CD4-positive, alpha-beta memory T cell (primary cell): ENCODE measurements at places on chromosomes 7 and 10.
A peak's percentile ranks its signal among the peaks of the same experiment; 100 is the strongest.

DNA sequence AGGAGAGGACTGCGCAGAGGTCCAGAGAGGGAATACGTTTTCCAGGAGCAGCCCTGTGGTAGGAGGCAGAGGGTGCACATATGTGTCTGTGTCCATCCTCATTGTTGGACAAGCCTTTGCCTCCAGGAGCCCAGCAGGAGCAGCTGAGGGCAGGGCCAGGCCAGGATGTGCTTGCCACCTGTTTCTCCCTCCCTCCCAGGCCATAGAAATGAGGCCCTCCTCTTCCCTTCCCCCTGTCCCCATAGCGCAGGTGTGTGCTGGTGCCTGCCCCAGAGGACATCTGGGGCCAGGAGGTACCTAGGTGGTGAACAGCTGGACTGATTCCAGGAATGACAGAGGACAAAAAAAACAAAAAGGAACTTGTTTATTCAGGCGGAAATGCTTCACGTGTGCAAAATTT, 10.5 kb upstream of the CXCL12 start:
- no peaks in the 10 kb centered on the region for H3K27me3 ChIP-seq
- no peak overlapping the region for H3K27ac ChIP-seq
- no peak overlapping the region for H3K4me3 ChIP-seq
- H3K36me3 ChIP-seq, result no peaks in the 10 kb centered on the region

DNA sequence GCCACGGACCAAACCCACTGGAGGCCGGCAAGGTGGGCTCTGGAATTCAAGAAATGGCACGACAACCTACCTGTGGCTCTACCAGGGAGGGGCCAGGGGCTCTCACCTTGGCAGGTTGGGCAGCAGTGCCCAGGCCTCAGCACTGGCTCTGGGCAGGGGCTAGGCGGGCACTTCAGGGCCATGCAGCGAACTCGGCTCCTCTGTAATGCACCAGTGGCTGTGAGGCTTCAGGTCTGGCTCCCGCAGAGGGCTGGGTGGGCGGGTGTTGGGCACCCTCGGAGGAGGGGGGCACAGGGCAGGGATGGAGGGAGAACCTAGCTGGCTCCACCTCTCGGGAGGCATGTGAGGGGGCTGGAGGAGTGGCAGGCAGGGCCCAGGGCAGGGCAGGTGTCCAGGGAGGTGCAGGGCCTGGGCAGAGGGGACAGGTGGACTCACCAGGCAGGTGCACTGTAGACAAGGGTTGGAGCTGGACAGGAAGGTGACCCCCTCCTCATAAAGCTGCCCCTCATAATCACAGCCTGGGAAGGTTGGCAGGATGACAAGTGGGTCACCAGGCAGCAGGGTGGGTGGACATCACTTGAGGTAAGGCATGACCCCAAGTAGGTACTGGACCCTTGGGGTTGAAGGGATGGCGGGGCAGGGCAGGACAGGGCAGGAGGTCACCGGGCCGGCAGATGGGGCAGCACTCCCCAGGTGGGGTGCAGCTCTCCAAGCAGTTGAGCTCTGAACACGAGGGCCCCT, 6.7 kb downstream of the KCP start:
- H3K4me3 ChIP-seq, result no peak overlapping the region
- H3K27ac ChIP-seq, result no peak overlapping the region
- H3K4me1 ChIP-seq, result no peaks in the 10 kb centered on the region
- H3K27me3 ChIP-seq, result no peaks in the 10 kb centered on the region
- no peak for DNase-seq

- no peak overlapping the region for H3K4me3 ChIP-seq
- no peaks in the 10 kb centered on the region for H3K4me1 ChIP-seq
- peaks cover 6% of the 10 kb centered on the region for H3K27me3 ChIP-seq
- H3K36me3 ChIP-seq, result no peaks in the 10 kb centered on the region
- no peak for DNase-seq
These were observed 44.8 kb downstream of the EGFR start for GRCh38 chr7:55063633-55064032.

- no peak overlapping the region for H3K27ac ChIP-seq
- H3K4me1 ChIP-seq, result no peaks in the 10 kb centered on the region
- DNase-seq, result no peak
- H3K4me3 ChIP-seq, result no peak overlapping the region
These were observed 133.1 kb upstream of the AGK start for GRCh38 chr7:141418066-141418465.

DNA sequence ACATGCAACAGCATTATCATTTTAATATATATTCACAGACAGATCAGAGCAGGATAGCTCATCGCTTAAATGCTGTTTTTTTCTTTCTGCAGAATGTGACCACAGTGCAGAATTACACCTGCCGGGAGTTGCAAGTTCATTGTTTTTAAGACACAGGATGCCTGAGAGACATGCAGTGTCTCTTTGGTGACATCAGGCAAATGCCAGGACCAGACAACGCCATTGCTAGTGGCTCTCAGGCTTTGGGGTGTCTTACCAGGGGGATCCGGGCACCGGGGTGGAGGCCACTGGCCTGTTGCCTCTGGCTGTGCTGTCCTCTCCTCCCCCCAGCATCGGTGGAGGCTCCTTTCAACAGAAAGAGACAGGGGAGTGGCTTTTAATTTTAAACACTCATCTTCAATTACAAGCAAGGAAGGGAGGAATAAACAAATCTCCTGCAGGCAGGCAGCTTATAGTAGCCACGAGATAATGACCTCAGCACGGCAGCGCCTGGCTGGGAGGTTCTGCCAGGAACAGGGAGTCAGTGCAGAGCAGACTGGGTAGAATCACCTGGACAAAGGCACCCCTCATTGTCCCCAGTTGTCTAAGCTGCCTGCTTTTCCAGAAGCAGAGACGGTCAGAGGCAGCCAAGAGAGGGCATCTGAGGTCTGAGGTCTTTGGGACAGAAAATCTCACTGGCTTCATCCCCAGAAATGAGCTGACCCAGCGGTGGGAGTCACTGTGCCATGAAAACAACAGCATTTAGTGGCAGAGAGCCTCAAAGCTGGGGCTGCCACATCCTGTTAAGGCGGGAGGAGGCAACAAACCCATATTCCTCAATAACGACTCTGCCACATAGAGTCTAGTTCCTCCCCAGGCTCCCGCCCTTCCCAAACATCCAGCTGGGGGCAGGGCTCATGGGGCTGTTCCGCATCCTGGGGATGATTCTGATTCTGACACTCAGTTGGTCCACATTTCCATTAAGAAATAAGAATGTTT, 148.4 kb downstream of the TCERG1L start:
- no peaks in the 10 kb centered on the region for H3K36me3 ChIP-seq
- no peak overlapping the region for H3K27ac ChIP-seq

DNA sequence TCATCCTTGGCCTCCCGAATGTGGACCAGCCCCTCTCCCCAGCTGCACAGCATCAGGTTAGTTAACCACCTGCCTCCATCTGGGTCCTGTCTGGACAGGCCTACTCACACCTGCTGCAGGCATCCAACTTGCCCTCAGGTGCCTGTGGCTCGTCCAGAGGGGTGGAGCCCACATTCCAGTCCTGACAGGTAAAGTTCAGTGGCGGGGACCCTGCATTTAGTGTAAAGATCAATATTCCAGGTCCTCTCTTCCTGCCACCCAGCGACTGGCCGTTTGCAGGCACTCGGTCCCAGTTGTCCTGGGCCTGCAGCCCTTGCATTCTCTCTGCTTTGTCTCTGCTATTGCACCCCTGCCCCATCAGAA, 15.0 kb downstream of the HTRA1 start:
- no peaks in the 10 kb centered on the region for H3K4me1 ChIP-seq
- DNase-seq, result no peak
- H3K27me3 ChIP-seq, result no peaks in the 10 kb centered on the region
- no peaks in the 10 kb centered on the region for H3K36me3 ChIP-seq
- no peak overlapping the region for H3K4me3 ChIP-seq

- peak; percentile 79 for DNase-seq
- peaks cover 77% of the 10 kb centered on the region for H3K4me1 ChIP-seq
- H3K27ac ChIP-seq, result peak overlapping the region; percentile 61
- H3K4me3 ChIP-seq, result no peak overlapping the region
These were observed 40.7 kb downstream of the TARP start for GRCh38 chr7:38232502-38233366.

- H3K27me3 ChIP-seq, result no peaks in the 10 kb centered on the region
- no peak overlapping the region for H3K27ac ChIP-seq
These were observed 81.1 kb downstream of the PRTFDC1 start for GRCh38 chr10:24871011-24871935.

DNA sequence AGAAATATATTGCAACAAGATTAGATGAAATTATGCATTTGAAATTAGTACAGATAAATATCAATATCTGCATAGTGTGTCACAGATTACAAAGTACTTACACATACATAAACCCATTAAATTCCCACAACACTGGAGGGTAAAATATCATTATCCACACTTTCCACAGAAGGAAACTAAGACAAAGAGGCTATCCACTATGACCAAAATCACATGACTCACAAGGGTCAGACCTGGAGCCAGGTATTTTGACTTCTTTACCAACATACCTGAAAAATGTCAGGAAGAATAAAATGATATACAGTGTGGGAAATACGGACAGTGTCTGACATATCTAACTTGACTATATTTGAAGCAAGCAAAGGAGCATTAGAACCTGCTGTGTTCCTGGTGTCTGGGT, 34.1 kb downstream of the HYCC1 start:
- no peak overlapping the region for H3K4me3 ChIP-seq
- DNase-seq, result no peak
- no peak overlapping the region for H3K27ac ChIP-seq
- H3K27me3 ChIP-seq, result no peaks in the 10 kb centered on the region

DNA sequence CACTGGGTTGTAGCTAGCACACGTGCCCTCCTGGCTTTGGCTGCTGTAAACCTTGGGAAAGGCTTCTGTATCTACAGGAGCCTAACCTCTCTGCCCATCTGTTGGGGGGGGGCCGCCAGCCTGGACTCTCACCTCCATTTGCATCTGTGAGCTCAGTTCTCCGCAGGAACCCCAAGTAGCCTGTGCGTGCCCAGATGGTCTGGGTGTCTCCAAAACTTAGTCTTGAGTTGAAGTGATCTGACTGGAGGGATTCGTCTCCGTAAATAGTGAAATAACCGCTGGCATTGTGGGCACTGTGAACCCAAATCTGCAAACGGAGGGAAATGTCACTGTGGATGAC, 147.9 kb downstream of the ZMYND11 start:
- H3K27me3 ChIP-seq, result no peaks in the 10 kb centered on the region
- peaks cover 9% of the 10 kb centered on the region for H3K4me1 ChIP-seq
- no peaks in the 10 kb centered on the region for H3K36me3 ChIP-seq
- no peak for DNase-seq

DNA sequence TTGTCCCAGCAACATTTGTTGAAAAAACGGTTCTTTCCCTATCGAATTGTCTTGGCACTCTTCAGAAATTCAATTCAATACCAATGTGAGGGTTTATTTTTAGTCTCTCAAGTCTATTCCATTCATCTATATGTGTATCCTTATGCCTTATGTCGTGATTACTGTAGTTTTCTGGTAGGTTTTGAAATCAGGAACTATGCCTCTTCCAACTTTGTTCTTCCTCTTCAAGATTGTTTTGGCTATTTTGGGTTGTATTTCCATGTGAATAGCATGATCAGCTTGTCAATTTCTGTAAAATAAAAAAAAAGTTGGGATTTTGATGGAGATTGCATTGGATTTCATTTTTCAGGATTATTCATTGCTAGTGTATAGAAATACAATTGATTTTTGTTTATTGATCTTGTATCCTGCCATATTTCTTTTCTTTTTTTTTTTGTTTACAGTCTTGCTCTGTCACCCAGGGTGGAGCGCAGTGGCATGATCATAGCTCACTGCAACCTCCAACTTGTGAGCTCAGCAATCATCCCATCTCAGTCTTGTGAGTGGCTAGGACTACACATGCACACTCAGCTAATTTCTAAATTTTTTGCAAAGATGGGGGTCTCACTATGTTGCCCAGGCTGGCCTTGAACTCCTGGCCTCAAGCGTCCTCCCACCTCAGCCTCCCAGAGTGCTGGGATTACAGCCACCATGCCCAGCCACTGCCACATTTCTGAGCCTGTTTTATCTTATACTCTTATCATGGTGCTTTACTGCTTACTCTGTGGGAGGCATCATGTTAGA, 46.2 kb upstream of the MKLN1 start:
- no peaks in the 10 kb centered on the region for H3K27me3 ChIP-seq
- DNase-seq, result no peak
- H3K27ac ChIP-seq, result no peak overlapping the region
- H3K4me3 ChIP-seq, result no peak overlapping the region
- no peaks in the 10 kb centered on the region for H3K4me1 ChIP-seq

- H3K36me3 ChIP-seq, result no peaks in the 10 kb centered on the region
- H3K27me3 ChIP-seq, result no peaks in the 10 kb centered on the region
- no peaks in the 10 kb centered on the region for H3K4me1 ChIP-seq
These were observed 58.4 kb upstream of the WAPL start for GRCh38 chr10:86579883-86580520.

- no peaks in the 10 kb centered on the region for H3K27me3 ChIP-seq
- H3K27ac ChIP-seq, result no peak within 1 kb of the TSS
- H3K4me3 ChIP-seq, result no peak within 1 kb of the TSS
- DNase-seq, result no peak
These were observed at the start of gene HABP2 for GRCh38 chr10:113552701-113553100. TSS of gene HABP2 (plus strand) at chr10:113553053. CDS start at chr10:113553122, 69 bp downstream.

- H3K36me3 ChIP-seq, result no peaks in the 10 kb centered on the region
- peaks cover 55% of the 10 kb centered on the region for H3K4me1 ChIP-seq
- H3K27me3 ChIP-seq, result peaks cover 74% of the 10 kb centered on the region
- H3K4me3 ChIP-seq, result peak within 1 kb of the TSS; percentile 8
- DNase-seq, result no peak
These were observed at the start of gene IGF2BP3 for GRCh38 chr7:23470330-23471105. TSS of gene IGF2BP3 (minus strand) at chr7:23470491. CDS start at chr7:23470110, 381 bp downstream.

DNA sequence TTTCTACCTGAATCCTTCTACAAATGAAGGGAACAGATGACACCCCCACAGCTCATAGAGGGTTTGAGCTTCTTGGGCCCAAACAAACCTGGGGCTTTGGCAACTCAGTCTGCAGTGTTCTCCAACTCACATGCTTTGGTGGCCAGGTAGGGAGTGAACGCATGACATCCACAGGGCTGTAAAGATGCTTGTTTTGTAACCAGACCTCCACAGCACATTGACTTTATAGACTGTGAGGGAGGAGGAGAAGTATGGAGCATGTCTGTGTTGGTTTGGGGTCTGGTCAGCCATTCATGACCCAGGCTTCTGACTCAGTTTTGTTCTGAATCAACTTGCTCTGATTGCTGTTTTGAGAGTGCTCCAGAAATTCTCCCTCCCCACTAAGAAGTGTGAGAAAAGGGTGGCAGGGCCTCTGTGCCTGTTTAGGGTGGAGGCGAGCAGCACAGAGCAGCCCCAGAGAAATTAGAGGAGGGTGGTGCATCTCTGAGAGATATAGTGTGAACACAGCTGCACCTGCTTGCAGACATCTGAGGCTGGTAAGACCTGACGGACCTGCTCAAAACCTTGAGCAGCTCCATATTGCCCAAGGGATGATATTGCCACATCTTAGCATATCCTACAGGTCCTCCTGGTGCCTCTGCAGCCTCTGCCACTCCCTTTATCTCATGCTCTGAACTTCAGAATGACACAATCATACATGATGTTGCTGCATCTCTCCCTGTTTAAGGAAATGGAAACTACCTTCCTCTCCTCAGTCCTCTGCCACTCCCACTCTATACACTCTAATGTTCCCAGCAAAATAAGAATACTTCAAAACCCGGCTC, 287.7 kb downstream of the ABCA13 start:
- no peaks in the 10 kb centered on the region for H3K4me1 ChIP-seq
- H3K4me3 ChIP-seq, result no peak overlapping the region
- H3K36me3 ChIP-seq, result no peaks in the 10 kb centered on the region
- H3K27me3 ChIP-seq, result no peaks in the 10 kb centered on the region
- DNase-seq, result no peak
